ENCODE measurements at places on chromosomes 7 and 10.

- no peak for DNase-seq
These were observed 52.0 kb upstream of the PRSS1 start for GRCh38 chr7:142697270-142697669.

DNA sequence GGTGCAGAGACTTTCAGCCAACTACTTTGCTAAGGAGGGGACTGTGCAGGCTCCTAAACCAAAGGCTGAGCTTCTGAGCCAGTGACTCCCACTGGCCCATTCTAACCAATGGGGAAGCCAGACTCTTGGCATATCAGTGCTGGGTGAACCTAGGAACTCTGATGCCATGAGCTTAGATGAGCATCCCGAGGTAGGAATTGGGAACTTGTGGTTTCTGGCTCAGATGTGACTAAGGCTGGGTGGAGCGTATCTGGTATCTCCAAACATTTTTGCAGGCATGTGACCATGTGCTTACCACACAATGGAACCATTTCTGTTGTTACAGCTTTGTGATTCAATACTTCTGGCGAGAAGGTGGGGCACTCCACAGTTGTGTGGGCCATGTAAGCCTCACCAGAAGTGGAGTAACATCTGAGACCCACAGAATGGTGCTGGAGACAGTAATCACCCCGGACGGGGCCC is 2.5 kb upstream of the AVPI1 start:
- DNase-seq, result no peak

DNA sequence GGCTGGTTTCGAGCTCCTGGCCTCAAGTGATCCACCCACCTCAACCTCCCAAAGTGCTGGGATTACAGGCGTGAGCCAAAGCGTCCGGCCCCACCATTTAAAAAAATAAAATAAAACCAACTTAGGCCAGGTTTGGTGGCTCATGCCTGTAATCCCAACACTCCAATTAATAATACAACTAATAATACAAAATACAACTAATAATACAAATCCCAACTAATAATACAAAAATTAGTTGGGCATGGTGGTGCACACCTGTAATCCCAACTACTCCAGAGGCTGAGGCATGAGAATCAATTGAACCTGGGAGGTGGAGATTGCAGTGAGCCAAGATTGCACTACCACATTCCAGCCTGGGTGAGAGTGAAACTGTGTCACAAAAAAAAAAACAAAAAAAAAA is 27.6 kb downstream of the CEP41 start:
- no peak for DNase-seq

DNA sequence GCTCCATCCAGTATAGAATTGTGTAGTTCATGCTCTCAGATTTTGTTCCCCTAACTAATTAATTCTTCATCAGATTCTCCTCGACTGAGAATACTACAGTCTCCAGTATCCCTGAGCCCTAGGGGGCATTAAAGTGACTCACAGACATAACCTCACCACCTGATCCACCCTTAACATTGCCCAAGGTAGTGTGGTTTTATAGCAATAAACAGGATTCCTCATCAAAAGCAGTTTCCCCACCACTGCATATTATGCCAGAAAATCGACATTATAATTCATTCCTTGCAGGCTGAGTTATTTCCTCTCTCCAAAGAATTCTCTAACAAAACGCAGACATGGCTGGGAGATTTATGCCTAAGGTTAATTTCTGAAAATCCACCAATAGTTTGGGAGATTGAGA is 1402.5 kb upstream of the CELF2 start:
- DNase-seq, result no peak

- no peak for DNase-seq
These were observed 118.8 kb downstream of the EBF3 start for GRCh38 chr10:129845111-129845753.

- no peak for DNase-seq
These were observed 770 bp downstream of the PRXL2A start for GRCh38 chr10:80409121-80409520.

- no peak for DNase-seq
These were observed 3.2 kb downstream of the PYROXD2 start for GRCh38 chr10:98411768-98412167.

DNA sequence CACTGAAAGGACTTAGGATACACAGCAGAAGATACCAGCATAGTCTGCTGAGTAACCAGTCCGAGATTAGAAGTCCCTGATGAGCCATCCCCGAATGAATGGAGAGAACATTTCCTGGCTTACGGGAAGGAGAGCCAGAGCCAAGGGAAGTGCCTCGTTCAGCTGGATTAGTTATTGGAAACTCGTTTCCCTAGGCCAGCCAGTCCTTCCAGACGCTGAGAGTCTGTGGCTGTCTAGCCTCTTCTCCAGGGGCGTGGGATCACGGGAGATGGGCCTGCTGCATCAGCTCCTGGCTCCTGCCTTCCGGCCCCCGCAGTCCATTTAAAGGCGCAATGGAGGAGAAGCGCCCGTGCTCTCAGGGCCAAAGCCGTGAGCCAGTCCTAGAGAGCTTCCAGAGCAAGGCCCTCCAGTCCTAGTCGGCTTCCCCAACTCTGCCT is 712.8 kb downstream of the PARD3 start:
- no peak for DNase-seq

DNA sequence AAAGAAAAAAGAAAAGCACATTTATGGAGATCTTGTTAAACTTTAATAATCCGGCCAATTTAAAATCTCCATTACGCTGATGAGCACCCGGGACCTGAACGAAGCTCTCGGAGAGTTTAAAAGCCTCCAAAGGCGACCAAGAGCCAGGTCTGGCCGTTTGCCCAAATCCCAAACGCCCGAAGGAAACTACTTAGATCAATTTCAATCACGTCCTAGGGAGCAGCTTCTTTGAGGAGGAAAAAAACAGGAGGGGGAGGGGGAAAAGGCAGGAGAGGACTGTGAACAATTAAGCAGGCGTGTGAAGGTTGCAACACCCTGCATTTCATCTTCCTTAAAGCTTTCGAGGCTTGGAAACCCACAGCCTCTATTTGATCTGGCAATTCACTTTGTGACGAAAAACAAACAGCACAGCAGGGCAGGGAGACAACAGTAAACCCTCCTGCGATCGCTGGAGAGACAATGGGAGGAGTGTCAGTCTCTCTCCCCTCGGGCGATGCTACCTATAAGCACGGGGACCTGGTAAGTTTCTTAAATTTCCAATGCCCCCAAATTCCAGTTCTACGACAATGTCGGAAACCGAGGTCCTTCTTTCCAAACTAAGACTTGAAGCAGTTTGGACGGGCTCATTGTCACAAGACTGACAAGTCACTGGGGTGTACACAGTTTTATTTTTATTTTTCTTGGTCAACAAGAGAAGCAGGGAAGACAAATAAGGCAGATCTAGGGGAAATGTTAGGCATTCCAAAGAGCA is 1.2 kb downstream of the KLF6 start:
- DNase-seq, result no peak

GRCh38 chr10:99958806-99959205 is 50.9 kb downstream of the DNMBP start:
- no peak for DNase-seq

GRCh38 chr10:113961182-113962031 is 82.3 kb upstream of the ADRB1 start:
- no peak for DNase-seq

- DNase-seq, result no peak
These were observed 609.7 kb downstream of the TNS3 start for GRCh38 chr7:46972205-46972604.

DNA sequence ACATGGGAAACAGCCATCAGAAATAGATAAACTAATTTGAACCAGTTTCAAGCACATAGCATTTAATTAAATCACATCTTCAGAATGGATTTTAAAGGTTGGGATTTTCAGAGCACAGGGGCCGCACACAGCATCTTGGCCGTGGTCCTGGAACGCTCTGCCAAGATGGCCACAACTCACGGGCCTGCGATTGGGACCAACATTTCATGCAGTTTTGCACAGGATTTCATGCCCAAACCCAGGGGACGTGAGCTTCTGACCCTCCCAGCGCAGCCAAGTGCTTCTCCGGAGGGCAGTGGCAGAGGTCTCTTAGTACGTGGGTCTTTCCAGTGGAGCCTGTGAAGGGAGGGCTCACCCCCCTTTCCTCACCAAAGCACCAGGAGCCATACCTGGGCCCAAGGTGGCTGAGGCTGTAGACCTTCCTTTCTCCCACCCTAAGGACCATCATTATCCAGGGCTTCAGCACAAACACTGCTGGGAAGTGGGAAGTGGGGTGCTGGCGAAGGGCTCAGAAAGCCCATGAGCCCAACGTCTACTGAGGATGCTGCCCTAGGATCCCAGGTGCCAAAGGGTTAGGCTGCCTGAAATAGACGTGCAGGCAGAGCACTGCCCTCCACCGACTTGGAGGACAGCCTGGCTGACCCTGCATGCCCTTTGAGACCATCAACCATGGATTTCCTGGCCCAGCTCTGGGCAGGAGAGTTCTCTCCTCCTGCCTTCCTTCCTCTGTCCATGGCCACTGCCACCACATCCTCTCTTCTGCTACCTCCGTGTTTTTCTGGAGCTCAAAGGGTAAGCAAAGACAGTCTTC is 611.2 kb upstream of the MGMT start:
- no peak for DNase-seq

GRCh38 chr10:111522551-111522950 is 445.7 kb downstream of the ADRA2A start:
- DNase-seq, result no peak

DNA sequence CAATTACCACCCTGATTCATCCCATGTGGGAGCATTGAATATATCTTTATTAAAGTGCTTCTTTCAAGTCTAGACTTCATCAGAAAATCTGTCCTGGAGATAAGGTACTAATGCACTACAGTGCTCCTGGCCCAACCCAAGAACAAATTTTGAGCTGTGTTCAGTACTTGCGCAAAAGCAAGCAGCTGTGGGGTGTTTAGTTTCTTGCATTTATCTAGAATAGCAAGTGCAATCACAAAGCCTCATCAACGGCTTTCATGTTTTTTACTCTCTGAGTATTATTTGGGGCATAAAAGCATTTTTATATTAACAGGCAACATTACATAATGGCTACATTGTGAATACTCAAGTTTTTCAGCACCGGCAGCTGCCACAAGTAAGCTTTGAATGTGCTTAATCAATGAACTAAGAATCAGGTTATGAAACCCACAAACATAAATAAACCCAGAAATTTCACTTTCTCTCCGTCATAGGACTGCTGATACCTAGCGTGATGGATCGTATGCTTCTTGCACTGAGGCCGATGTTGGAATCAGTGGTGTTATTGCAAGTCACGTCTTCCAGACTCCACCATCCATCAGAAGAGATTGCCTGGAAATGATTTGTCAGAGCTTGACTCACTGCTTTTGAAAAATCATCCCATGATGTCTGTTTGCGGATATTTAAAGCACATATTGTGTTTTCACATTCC is 113.1 kb downstream of the CTTNBP2 start:
- DNase-seq, result no peak

DNA sequence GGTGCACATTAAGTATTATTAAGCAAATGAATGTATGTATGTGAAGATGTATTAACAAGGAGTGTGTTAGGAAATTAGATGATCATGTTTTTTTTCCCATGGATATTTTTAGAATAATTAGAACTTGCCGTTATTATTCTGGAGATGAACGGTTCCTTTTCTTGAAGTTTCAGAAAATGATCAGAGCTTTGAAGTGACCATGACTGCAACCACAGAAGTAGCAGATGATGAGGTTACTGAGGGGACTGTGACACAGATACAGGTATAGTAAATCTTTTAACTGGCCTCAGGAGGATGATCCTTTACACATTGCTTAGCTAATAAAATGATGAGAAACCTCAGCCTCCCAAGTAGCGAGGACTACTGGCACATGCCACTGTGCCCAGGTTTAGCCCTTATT is 18.6 kb downstream of the DMTF1 start:
- no peak for DNase-seq

GRCh38 chr7:157013602-157014549 is 3.4 kb upstream of the MNX1 start:
- DNase-seq, result no peak
